ENCODE measurements at places on chromosomes 6 and 20. TPM values are rescaled to one million over a fixed set of nuclear protein-coding genes. Genes with fewer than 3 reads are reported as not detected.

DNA sequence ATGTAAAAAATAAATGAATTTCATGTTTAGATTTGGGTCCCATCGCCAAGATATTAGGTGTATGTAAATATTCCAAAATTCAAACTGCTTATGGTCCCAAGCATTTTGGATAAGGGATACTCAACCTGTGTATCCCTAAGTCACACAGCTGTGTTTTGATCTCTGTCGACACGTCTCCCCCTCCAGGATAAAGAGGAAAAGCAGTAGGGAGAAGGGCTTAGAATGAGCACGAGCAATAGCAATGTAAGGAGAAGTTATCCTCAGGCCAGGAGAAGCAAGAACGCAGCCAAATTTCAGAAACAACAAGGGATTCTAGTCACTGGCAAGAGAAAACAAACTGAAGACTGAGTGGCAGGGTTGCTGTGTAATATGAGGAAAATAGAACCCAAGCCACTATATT is 181.2 kb downstream of the AIG1 start:
- no peak for DNase-seq

GRCh38 chr20:11726026-11726425 is 191.7 kb upstream of the BTBD3 start:
- no peak for DNase-seq

DNA sequence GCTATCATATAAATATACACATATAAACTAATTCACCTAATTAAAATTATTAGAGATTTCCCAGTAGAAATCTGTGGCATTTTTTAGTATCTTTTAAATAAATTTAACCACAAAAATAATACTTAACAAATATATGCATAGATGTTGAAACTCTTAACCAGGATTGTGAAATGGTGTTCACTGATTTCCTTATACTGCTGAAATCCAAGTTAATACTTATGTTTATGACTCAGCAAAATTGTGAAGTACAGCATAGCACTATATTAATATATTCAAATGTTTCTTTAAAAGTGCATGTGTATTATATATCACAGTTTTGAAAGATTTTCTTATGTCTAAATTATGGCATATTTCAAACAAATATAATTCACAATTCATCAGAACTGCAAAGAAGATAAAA is 328.2 kb upstream of the MANEA start:
- DNase-seq: no peak

DNA sequence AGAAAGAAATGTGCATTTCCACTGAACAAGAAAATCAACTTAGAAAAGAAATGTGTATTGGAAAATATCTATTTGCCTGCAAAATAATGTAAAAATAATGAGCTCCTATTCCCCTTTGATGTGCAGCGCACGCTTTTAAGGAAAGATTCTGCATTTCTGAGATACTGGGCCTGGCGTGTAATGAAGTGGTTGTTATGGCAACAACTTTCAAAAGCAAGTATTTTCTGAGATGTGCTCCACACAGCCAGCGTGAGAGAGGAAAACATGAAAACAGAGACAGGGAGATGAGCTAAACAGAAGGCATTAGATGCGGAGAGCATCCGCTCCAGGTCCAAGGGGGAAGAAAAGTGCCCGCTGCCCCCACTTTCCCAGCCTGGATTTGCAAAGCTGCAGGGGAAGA is 39.1 kb upstream of the GTSF1L start:
- DNase-seq: no peak

- DNase-seq: no peak
Observed at GRCh38 chr6:41597246-41598000, 40.8 kb upstream of the MDFI start.

The TMEM200A gene
- total RNA-seq: under 0.01 TPM

DNA sequence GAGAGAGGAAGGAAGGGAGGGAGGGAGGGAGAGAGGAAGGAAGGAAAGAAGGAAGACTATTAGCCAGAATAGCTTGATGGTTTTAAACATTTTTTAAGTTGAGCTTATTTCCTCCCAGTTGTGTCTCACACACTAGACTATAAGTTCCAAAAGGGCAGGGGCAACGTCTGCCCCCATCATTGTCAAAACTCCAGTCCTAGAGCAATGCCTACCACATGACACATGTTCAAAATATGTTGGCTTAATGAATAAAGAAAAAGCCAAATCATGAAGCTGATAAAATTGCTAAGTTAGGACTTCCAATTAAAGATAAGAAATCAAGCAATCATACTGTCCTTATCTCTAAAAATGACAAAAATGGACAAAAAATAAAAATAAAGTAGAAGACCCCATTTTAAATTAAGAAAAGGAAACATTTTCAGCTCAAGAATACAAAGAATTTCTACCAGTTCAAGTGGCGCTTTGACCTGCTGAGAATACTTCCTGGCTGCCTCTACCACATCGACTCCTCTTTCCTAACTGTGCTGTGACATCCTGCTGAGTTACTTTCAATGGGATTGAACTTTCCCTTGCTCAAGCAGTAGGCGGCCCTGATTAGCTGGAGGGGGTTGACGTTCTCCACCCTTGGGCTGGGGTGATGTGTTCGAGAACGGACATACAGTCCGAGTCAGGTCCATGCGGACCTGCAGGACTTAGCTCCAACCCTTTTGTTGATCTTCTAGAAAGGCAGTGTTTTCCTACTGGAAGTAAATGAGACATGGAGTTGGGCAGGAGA is 283.9 kb upstream of the FOXQ1 start:
- no peak for DNase-seq

DNA sequence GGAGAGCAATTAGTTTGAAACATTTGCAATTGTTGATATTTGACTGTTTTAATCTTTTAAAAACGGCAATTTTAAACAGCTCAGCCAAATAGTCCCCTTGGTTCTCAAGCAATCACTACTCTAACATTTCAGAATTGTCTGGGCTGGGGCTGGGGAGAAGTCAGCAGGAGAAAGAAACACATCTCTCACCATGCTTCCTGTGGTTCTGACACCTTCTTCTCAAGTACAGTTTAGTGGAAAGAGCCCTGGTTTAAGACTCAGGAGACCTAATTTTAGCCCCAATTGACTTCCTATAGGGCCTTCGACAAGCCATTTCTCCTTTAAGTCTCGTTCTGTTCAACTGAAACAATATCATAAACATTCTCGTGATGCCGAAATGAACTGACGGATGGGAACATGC is 168.4 kb upstream of the CDYL start:
- no peak for DNase-seq

- no peak for DNase-seq
Observed at GRCh38 chr6:159902620-159903019, 11.8 kb downstream of the MAS1 start.

GRCh38 chr6:156658966-156659821 is 118.0 kb upstream of the ARID1B start:
- DNase-seq: no peak

DNA sequence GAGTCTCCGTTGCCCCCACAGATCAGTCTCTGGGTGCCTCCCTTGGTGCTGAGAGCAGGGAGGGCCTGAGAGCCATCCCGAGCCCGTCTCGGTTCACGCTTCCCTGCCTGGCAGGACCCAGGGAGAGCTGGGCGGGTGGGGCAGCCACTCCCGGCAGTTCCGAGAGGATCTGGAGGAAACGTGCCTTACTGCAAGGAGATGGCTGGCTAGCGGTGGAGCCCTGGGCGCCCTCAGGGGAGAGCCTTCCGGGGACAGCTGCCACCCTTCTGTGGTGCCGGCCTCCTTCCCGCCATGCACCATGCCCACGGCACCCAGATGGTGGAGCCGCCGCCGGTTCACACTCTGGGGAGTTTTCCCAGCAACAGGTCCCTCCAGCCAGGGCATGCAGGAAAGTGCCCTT is 45.8 kb upstream of the SLCO4A1 start:
- no peak for DNase-seq

The CPNE5 gene
- total RNA-seq: 5.0 TPM

The OGFRL1 gene
- 4.6 TPM for total RNA-seq

The LY6G6C gene
- total RNA-seq: not detected

GRCh38 chr20:45470262-45470931 is 844 bp downstream of the WFDC2 start:
- DNase-seq: no peak

The FNDC11 gene
- total RNA-seq: 1.3 TPM

DNA sequence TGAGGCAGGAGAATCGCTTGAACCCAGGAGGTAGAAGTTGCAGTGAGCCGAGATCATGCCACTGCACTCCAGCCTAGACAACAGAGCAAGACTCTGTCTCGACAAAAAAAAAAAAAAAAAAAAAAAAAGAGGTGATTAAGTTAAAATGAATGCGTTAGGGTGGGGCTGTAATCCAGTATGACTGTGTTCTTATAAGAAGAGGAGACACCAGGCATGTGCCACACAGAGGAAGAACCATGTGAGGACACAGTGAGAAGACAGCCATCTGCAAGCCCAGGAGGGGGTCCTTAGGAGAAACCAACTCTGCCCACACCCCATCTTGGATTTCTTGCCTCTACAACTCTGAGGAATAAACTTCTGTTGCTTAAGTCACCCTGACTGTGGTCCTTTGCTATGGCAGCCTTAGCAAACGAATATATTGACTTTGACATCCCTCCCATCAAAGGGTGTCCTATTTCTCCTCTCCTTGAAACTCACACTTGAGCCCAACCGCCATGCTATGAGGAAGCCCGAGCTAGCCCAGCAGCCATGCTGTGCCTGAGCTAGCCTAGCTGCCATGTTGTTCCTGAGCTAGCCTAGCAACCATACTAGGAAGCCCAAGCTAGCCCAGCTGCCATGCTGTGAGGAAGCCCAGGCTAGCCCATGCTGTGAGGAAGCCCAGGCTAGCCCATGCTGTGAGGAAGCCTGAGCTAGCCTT is 15.8 kb upstream of the PPP1R16B start:
- DNase-seq: no peak

The TP53TG5 gene
- total RNA-seq: not detected

The F13A1 gene
- total RNA-seq: not detected

The BMP2 gene
- total RNA-seq: 13.1 TPM

The SIRT5 gene
- total RNA-seq: 7.0 TPM

DNA sequence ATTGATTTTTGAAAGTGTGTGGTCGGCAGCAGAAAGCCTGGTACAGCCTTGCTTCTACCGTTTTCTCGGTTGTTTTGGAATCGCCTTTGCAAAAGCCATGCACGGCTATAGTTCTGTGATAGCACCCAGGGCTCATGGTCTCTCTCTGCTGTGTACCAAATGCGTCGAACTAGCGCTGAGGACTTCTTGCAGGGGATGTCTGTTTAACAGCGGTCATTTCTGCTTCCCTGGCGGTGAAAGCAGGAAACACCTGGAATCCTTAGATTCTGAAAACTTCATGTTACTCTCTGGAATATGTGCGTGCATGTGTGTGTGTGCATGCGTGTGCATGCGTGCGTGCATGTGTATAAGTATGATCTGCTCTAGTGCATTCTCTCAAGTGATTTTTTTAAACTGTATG is 26.1 kb upstream of the GCNT2 start:
- no peak for DNase-seq

DNA sequence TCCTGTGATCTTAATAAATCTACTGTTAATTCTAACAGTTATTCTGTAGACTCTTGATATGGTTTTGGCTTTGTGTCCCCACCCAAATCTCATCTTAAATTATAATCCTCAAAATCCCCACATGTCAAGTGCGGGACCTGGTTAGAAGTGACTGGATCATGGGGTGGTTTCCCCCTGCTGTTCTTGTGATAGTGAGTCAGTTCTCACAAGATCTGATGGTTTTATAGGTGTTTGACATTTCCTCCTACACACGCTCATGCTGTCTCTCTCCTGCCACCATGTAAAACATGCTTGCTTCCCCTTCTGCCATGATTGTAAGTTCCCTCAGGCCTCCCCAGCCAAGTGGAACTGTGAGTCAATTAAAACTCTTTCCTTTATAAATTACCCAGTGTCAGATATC is 10.5 kb upstream of the EPB41L2 start:
- no peak for DNase-seq

- no peak for DNase-seq
Observed at GRCh38 chr6:64334636-64335035, 699.0 kb downstream of the PHF3 start.

DNA sequence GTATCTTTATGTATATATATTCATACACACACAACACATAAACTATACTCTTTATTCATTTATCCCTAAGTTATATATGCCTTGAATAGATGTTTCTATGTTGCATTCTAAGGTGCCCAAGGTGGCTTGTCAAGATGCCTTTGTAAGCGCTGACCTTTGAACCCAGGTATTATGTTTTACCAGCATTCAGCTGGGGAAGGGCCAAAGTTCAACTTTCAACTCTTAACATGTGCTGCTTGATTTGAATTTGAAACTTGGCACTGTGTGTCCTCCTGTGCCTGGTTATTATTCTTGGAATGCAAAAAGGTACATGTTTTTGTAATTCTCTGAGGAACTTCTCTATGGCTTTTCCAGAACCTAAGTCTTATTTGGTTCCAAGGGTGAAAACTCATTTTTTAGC is 146.5 kb downstream of the EDN1 start:
- peak; percentile 12 for DNase-seq

The CLIC5 gene
- total RNA-seq: under 0.01 TPM
